ENCODE measurements at places on chromosomes 12 and 14. TPM values are rescaled to one million over a fixed set of nuclear protein-coding genes. Genes with fewer than 3 reads are reported as not detected.

C14orf180 gene
- not detected for total RNA-seq

CALM1 gene
- 358 TPM for total RNA-seq

RBMS2 gene
- total RNA-seq = 16.0 TPM

GALNT9 gene
- not detected for total RNA-seq

ACOT4 gene
- total RNA-seq = 0.48 TPM

B4GALNT3 gene
- total RNA-seq = 5.5 TPM

FSCB gene
- not detected for total RNA-seq

PARPBP gene
- total RNA-seq = 3.9 TPM

COCH gene
- total RNA-seq = 3.9 TPM

JPH4 gene
- not detected for total RNA-seq

SALL2 gene
- 0.85 TPM for total RNA-seq

NXPH4 gene
- 1.9 TPM for total RNA-seq

SLC25A21 gene
- total RNA-seq = 1.9 TPM

MGP gene
- not detected for total RNA-seq

CYP27B1 gene
- total RNA-seq = 3.2 TPM

CPNE6 gene
- not detected for total RNA-seq

KRT77 gene
- not detected for total RNA-seq

KLRG1 gene
- not detected for total RNA-seq

ERG28 gene
- total RNA-seq = 6.6 TPM

PRPH gene
- not detected for total RNA-seq

RAD9B gene
- 0.21 TPM for total RNA-seq

KERA gene
- not detected for total RNA-seq

CLEC1B gene
- total RNA-seq = not detected

DACT1 gene
- not detected for total RNA-seq

MSI1 gene
- not detected for total RNA-seq

CFAP251 gene
- total RNA-seq = 16.4 TPM

ZNF641 gene
- 4.7 TPM for total RNA-seq

VPS33A gene
- total RNA-seq = 14.7 TPM

CNTN1 gene
- 9.8 TPM for total RNA-seq

GNG2 gene
- total RNA-seq = not detected

PLEKHG7 gene
- not detected for total RNA-seq

LHX5 gene
- 0.24 TPM for total RNA-seq

ARMH4 gene
- 1.4 TPM for total RNA-seq

CELA1 gene
- total RNA-seq = not detected

GLIPR1L1 gene
- not detected for total RNA-seq

SLCO1B1 gene
- total RNA-seq = not detected

CACNA1C gene
- not detected for total RNA-seq

NFE2 gene
- total RNA-seq = under 0.01 TPM

AMN gene
- total RNA-seq = 4.7 TPM

ZFYVE21 gene
- 94.8 TPM for total RNA-seq

SFSWAP gene
- 10.4 TPM for total RNA-seq

MON2 gene
- total RNA-seq = 24.7 TPM

TNS2 gene
- 0.43 TPM for total RNA-seq

DPY19L2 gene
- under 0.01 TPM for total RNA-seq

Measured in tracheal epithelial cell (primary cell).